ENCODE measurements at places on chromosomes 16 and 17.

DNA sequence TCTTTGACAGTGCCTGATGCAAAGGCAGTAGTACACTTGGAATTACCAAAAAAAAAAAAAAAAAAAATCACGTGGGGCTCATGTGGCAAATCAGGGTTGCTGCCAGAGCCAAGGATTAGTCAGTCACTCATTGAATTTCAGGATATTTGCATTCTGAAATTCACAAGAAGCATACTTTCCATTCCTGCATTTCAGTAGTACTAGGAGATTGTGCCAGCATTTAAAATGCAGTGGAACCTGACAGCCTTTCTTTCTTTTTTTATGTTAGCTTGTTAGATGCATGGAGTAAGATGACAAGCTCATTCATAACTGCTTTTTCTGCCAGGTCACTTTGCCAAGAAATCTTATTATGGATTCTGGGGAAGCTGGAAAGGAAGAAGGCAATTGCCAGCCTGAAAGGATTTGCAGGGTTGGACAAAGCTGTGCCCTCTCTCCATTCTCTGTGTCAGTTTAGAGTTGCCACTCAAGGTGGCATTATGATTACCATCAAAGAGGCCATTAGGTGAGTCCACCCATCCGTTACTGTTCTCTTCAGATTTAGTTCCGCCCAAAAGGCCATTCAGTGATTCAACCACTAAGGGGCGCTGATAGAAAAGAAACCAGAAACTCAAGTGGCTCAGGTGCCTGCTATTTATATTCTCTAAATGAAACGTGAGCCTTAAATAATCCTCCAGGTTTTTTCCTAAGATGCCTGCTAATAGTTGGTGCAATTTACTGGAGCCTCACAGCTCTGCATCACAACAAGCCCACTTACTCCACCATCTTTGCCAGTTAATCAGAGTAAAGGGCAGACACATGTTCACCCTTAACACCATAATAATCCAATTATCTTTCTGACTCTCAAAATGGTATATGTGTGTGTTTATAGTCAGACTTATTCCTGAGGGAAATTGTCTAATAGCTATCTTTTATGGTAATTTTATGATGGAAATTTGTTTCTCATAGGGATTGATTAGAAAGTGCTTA lies 59.0 kb downstream of the TANGO6 start:
- DNase-seq = peak; percentile 18

DNA sequence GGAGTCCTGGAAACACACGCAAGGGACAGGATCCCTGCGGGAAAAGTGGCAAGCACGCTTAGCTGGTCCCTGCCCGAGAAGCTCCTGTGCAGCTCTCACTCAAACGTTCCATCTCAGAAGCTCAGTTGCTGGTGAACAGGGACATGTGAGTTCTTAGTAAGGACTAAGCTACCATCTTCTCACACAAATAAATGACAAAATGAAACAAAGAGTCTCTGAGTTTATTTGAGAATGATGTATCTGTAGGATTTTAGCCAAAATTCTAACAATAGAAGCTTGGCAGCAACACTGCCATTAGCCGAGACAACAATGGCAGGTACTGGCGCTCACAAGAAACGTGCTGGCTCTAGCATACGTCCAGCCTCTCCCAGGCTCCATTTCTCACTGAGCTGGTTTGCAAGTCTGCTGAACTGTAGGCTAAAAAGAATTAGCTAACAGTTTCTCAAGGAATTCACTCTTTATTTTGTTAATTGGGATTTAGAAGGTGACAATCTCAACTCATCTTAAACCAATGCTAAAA lies 90.2 kb downstream of the VPS53 start:
- DNase-seq = no peak

DNA sequence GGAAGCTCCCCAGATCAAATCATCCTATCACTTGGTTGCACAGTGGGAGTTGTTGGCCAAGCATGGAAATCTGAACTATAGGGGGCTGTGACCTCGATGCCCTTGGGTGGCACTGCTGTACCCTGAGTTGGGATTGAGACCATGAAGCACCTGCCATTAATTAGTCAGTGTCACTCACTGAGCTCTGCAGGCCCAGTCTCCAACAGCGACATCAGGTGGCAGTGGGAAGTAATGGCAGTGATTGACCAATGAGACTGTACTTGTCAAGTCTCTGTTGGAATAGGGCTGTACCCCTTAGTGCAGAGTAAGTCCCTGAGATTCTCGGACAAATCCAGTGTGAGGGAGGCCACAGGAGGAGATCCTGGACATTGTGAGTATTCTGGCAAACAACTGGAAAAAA lies 118.0 kb upstream of the RPL38 start:
- DNase-seq = no peak

DNA sequence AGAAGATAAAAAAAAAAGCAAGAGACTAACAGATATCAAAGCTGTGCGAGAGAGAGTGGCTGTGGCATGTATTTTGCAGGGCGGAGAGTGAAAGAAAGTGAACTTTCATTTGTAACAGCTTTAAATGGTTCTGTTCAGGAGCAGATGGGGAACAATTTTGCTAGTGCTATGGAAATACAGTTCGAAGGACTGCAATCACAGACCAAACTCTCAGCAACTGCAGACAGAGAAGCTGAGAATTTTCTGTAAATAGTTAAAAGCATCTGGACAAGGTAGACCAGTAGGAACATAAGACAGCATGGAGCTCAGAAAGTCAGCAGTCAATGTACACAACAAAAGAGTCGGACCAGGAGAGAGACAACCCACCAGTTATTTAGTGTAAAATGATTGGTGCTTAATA lies 62.3 kb downstream of the TBX4 start:
- DNase-seq = no peak

- DNase-seq = no peak
These were observed 3.9 kb downstream of the GRN start for GRCh38 chr17:44348988-44349364.

GRCh38 chr16:2857451-2858244 lies at the start of gene PRSS22:
TSS of gene PRSS22 (minus strand) at chr16:2858170. CDS start at chr16:2858104, 66 bp downstream.
- DNase-seq = peak; percentile 73

DNA sequence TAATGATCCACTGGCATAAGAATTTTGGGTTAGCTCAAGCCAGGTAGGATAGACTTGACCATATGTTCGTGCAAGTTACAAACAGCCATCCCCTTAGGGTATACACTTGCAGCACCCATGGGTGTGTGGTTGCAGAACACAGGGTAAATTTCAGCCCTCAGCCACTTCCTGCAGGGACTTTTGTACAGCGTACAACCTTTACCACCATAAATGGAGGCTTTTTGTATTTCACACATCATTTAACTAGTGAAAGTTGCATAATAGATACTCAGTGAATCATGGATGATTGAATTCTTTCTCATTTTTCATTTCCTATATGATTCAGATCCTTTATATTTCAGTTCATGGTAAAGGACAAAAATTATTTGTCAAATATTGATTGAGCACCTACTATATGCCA lies 473.9 kb downstream of the CDH13 start:
- DNase-seq = no peak

DNA sequence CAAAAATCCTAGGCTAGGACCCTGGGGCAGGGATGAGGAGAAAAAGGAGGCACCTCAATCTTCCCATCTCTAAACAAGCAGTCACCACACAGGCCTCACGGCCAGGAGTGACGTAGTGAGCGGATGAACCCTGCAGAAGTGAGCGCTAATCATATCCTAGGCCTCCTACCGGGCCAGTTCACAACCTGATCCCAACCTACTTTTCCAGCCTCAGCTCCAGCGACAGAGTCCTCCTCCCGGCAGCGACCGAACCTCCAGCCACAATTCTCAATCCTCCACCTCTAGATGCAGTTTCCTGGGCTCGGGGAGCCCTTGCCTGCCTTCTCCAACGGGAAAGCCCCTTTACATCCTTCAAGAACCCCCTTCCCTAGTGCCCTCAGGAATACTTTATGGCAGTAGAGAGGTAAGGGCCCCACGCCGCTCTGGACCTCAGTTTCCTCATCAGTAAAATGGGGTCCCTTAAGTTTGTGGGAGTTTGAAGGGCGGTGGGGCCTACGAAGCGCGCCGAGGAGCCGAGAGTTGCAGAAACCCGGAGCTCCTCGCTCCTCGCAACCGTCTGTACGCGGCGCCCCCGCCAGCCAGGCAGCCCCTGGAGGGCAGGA lies 1.4 kb downstream of the ZNF668 start:
- peak; percentile 76 for DNase-seq

- DNase-seq = no peak
These were observed 47.8 kb downstream of the ANKFY1 start for GRCh38 chr17:4215882-4216570.

- no peak for DNase-seq
These were observed 8.5 kb upstream of the CCL1 start for GRCh38 chr17:34371405-34372100.

DNA sequence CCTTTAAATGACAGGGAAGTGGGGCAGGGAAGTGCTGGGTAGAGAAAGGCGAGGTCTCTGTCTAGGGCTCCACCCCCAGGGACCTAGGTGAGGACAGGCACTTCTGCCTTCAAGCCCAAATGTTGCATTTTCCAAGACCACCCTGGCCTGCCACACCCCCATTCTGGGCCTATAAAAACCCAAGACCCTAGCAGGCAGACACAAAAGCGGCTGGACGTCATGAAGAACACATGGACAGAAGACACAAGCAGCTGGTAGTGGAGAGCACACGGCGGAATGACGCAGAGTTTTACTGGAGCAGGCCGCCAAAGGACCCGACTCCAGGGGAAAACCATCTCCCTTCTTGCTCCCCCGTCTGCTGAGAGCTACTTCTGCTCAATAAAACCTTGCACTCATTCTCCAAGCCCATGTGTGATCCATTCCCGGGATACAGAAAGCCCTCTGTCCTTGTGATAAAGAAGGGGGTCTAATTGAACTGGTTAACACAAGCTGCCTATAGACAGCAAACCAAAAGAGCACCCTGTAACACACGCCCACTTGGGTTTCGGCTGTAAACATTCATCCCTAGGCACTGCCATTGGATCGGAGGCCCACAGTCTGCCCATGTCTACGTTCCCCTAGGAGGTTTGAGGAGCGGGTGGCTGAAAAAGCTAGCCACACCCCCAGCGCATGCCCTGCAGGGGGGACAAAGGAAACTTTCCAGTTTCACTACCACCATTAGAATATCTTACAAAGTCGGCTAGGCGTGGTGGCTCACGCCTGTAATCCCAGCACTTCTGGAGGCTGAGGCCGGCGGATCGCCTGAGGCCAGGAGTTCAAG lies 622.2 kb upstream of the SALL1 start:
- DNase-seq = no peak

- DNase-seq = no peak
These were observed 119.1 kb downstream of the FTO start for GRCh38 chr16:53822936-53823529.

- DNase-seq = peak; percentile 35
These were observed 104.4 kb downstream of the IRX5 start for GRCh38 chr16:55035029-55035428.

GRCh38 chr16:735982-736453 lies 4.8 kb downstream of the CIAO3 start:
- DNase-seq = no peak

GRCh38 chr16:10935226-10935915 lies 6.9 kb downstream of the DEXI start:
- no peak for DNase-seq

DNA sequence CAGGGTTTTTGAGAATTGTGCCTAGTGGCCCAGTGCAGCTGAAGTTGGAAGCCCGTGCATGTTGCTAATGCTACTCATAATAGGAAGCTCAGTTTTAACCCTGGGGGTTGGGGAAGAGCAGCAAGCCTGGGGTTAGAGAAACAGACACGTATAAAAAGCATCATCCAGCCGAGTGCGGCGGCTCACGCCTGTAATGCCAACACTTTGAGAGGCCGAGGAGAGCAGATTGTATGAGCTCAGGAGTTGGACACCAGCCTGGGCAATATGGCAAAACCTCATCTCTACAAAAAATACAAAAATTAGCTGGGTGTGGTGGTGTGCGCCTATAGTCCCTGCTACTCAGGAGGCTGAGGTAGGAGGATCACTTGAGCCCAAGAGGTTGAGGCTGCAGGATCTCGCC lies 2.3 kb upstream of the CLUH start:
- no peak for DNase-seq

- peak; percentile 80 for DNase-seq
These were observed 54.9 kb downstream of the RGS9 start for GRCh38 chr17:65191811-65192740.

- peak; percentile 21 for DNase-seq
These were observed 29.5 kb downstream of the SBK1 start for GRCh38 chr16:28321700-28322411.

- DNase-seq = no peak
These were observed 398.2 kb downstream of the SOX9 start for GRCh38 chr17:72518753-72519597.

GRCh38 chr17:81536299-81537290 lies 8.4 kb downstream of the FSCN2 start:
- no peak for DNase-seq

DNA sequence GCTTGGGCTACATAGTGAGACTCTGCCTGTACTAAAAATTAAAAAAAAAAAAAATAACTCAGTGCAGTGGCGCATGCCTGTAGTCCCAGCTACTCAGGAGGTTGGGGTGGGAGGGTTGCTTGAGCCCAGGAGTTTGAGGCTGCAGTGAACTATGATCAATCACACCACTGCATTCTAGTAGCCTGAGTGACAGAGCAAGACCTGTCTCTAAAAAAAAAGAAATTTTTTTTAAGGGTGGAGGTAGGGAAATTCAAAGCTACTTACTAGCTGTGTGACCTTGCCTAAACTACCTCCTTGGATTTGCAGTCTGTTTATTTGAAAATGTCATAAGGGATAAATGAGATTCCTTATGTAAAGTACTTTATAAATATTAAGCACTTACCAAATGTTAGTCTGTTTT lies 3.4 kb upstream of the SMPD3 start:
- DNase-seq = no peak

GRCh38 chr16:12758031-12758669 lies 45.5 kb downstream of the CPPED1 start:
- DNase-seq = peak; percentile 7

All from RKO (cell line).